Panc1 (cell line): ENCODE measurements at places on chromosomes 4 and X. TPM values are rescaled to one million over a fixed set of nuclear protein-coding genes. Genes with fewer than 3 reads are reported as not detected.

DNA sequence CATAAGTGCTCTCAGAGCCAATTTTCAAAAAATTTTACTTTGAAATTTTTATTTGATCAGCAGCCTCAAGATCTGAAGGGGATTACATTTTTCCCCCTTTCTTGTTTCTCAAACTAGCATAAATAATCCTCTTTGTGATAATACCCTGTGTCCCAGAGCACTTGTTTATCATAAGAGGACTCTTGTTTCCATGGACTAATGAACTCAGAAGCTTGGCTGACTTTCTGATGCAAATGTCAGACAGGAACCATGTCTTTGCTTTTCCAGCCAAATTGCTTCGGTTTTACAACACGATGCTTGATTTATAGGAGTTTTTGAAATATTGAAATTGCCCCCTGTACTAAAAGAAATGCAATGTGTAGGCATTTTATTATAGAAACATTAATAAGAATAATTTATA lies 859.3 kb upstream of the LCORL start:
- H3K4me3 ChIP-seq = no peak overlapping the region
- no peaks in the 10 kb centered on the region; the same call in 1 of the 2 replicates for H3K36me3 ChIP-seq
- H3K4me1 ChIP-seq = no peaks in the 10 kb centered on the region
- H3K27me3 ChIP-seq = no peaks in the 10 kb centered on the region
- no peak overlapping the region for H3K27ac ChIP-seq

DNA sequence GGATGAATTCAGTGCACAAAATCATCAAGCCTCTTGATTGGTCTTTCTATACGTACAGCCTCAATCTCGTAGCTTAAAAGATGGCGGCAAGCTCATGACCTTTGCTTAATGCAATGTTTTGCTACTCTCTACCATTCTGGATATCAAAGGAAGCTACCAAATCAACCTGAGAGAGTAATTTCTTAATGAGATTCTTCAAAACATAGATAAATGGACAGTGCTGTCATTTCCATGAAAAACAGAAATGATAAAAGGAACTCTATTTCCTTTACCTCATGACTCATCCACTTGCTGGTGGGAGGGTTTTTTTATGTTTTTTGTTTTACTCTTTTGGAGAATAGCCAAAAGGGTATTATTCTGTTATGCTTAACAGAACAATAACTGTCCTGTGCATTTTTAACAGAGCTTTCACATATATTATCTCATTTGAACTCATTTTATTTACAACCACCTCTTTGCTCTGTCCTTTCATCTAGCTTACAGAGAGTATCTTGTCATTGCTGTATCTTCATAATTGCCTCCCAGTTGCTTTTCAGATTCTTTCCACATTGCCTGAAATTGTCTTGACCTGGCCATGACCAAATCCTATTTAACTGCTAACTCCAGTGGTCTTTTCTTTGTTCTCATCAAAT lies 138.6 kb upstream of the GPR101 start:
- no peak overlapping the region for H3K27ac ChIP-seq
- H3K36me3 ChIP-seq = no peaks in the 10 kb centered on the region
- no peak overlapping the region for H3K4me3 ChIP-seq
- DNase-seq = no peak

DNA sequence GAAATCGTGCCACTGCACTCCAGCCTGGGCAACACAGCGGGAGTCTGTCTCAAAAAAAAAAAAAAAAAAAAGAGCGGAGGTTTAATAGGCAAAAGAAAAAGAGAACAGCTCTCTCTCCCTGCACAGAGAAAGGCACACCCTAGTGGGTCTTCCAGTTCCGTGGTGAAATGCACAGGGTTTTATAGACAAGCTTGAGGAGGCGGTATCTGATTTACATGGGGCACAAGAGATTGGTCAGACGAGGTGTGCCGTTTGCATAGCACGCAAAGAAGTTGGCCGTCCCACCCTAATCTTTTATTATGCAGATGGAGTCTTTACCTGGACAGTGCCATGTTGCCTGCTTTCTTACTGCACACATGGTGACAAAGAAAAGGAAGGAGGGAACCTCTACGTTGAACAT lies 33.5 kb upstream of the REST start:
- DNase-seq = no peak
- H3K36me3 ChIP-seq = no peaks in the 10 kb centered on the region
- no peaks in the 10 kb centered on the region for H3K4me1 ChIP-seq
- H3K4me3 ChIP-seq = no peak overlapping the region
- H3K27ac ChIP-seq = no peak overlapping the region
- no peaks in the 10 kb centered on the region for H3K27me3 ChIP-seq

The CSAG2 gene
- total RNA-seq = not detected

The CCDC160 gene
- total RNA-seq = not detected
